ENCODE measurements at places on chromosomes 3 and 15.

GRCh38 chr3:158725348-158726011 lies 6.8 kb downstream of the RARRES1 start:
- peak; percentile 78 for DNase-seq

DNA sequence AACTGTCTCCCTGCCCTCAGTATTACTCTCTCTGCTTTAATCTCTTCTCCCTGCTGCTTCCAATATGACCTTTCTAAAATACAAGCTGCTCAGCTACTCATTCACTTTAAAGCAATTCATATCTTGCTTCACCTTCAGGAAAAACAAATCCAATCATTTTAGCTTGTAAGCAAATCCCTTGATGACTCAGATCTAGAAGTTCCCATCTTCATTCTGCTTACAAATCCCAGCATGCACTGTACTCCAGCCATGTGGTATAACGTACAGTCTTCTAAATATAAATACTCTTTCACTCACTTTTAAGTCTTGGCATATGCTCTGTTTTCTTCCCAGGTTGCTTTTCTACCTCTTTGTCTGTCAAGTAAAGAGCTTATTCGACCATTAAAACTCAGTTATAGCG lies 1009.1 kb upstream of the SEMA6D start:
- no peak for DNase-seq

- DNase-seq, result no peak
These were observed 130.9 kb upstream of the ABI3BP start for GRCh38 chr3:101124125-101124524.

DNA sequence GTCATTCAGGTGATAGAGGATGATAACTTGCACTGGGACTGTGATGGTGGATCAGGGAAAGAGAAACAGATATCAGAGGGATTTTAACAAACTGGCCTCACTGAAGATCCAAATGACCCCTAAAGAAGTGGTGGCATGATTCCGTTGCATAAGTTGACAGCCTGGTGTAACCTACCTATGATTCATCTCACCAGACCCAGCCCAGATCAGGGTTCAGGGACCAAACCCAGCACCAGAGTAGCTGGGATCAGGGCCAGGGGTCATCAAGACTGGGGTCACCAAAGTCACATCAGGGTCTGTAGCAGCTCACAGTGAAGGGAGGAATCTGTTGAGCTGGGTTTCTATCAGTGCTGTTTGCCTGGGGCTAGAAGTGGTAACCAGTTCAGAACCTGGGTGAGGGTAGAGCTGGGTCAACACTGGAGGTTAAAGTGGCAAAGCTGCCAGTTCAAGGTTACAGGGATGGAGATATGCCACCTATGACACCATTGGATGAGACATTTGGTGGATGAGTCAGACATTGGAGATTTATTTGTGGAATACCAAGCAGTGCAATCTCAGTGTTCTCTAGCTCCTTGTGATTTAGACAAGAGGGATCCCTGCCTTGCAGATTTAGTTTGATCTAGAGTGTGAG lies 35.9 kb downstream of the CASR start:
- DNase-seq, result no peak

GRCh38 chr15:64153480-64154367 lies 2.2 kb downstream of the SNX22 start:
- DNase-seq, result peak; percentile 83

GRCh38 chr3:186544281-186544680 lies at the start of gene CRYGS:
Gene CRYGS (minus strand): TSS chr3:186544380. CDS start chr3:186544326, 54 bp downstream.
- DNase-seq, result no peak

DNA sequence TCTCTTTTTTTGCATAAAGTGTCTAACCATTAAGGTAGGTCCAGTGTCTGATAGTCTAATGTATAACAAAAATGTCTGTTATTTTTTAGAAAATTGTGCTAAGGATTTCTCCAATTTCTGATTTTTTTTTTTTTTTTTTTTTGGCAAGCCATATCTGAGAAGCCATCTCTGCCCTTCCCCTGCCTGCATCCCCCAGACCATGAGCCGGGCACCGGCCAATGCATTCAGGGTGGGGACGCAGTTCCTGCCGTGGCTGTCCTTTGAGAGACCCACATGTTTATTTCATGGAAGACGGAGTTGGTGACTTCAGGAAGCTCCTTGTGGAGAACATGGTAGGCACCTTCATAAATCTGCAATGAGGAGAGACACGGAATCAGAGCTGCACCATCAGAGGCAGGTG lies 19.2 kb downstream of the ABTB1 start:
- DNase-seq, result no peak

DNA sequence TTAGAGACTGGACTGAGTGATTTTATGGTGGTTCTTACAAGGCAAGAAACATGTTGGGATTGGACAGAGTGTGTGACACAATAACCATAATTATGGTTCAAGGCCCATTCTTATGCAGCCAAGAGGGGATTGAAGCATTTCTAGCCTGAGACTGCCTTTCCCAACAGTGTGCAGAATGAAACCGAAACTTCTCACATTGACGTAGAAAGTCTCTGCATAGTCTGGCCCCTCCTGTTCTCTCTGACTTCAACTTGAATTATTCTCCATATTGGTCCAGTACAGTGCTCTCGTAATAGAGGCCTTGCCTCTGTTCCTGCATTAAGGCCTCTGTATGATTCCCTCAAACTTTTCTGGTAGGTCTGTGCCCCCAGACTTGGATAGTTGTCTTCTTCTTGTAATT lies 138.3 kb downstream of the DIPK2A start:
- peak; percentile 30 for DNase-seq

DNA sequence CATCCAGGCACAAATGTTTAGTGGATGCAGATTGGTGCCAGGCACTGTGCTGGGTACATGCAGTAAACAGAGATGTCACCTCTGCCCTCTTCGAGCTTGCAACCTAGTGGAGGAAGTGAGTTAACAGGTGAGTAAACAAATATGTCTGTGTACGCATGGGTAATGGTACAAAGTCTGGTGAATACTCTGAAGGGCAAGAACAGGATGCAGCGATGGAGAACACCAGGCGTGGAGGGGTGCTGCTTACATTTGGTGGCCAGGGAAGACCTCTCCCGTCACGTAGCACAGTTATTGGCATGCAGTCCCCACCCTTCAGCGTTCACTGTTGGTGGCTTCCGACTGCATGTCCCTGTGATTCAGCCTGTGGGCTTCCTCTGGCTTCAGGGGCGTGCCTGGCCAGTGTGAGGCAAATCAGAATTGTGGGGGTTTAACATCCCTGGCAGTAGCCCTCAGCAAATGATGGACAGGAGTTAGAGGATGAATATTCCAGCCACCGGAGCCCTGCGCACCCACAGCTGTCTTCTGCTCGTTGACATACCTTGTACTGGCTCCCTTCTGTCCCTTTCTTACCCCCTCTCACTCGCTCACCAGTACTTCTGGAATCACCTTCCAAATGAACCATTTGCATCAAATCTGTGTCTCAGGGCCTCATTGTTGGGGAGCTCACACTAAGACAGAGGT lies 9.1 kb upstream of the HDAC11 start:
- no peak for DNase-seq

- DNase-seq, result no peak
These were observed 8.7 kb upstream of the PLA2G4F start for GRCh38 chr15:42165106-42165505.

GRCh38 chr3:172282850-172283249 lies 165.4 kb downstream of the GHSR start:
- DNase-seq, result no peak

- no peak for DNase-seq
These were observed 74.8 kb upstream of the PLCL2 start for GRCh38 chr3:16809993-16810392.

GRCh38 chr15:34049112-34049511 lies 10.1 kb upstream of the AVEN start:
- no peak for DNase-seq

DNA sequence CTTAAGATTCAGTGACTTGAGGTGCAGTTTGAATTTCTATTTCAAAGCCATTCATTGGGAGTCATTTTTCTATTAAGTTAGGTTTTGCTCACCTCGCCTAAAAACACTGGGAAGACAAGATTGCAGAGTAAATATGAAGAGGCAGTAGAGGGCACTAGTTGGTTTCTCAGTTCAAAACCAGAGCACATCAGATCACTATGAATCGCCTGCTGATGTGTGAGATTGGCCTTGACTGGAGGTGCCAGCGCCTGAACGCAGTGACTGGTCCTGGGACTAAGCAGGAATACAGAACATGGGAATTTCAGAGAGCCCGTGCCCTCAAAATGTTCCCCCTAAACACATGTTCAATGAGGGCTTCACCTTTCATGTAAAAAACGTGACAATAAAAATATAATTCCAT lies 229.0 kb downstream of the ITPR1 start:
- DNase-seq, result peak; percentile 65

DNA sequence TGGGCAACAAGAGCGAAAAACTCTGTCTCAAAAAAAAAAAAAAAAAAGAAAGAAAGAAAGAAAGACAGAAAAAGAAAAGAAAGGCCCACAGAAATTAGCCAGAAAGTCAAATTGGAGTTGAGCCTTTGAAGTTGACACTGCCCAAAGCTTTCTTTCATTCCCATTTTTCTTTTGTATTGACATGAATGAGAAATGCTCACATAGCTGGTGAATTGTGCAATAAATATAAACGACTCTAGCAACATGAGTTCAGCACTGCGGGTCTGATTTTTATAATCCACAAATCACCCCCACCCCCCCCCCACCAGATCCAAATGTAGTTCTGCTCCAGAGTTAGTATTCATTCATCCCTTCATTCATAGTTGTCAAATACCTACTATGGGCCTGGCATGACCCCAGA lies 37.4 kb downstream of the SLC6A1 start:
- no peak for DNase-seq

DNA sequence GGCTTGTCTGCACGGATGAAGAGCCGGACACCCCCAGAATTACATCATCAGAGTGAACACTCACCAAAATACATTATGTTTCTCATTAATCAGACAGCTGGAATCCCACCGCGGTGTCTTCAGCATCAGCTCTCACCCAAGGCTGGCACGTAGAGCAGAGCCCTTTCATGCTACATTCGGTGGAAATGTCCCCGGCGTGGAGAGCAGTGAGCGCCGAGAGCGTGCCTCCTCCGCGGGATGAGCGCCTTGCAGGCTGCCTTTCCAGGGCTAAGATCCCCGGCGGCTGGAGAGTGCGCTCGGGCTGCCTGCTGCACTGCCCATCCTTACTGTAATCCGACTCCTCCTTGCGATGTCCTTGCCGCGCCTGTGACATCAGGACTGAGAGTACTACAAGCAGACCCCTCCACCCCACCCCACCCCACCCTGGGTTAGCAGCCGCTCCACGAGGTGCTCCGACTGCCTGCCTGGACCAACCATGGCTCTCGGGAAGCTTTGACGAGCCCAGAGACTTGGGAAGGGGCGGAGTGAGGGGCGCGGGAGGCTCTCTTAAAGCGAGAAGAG lies at the start of gene ZNF385D:
Gene ZNF385D (minus strand): TSS at position 380 of the 561 bp plus-strand sequence. CDS start 294 bp downstream, at position 86.
- peak; percentile 44 for DNase-seq

GRCh38 chr15:38706956-38707355 lies 142.3 kb upstream of the RASGRP1 start:
- no peak for DNase-seq

- no peak for DNase-seq
These were observed 69.4 kb downstream of the EXOG start for GRCh38 chr3:38565339-38566214.

- peak; percentile 38 for DNase-seq
These were observed 264.4 kb downstream of the MEX3B start for GRCh38 chr15:81781395-81781794.

DNA sequence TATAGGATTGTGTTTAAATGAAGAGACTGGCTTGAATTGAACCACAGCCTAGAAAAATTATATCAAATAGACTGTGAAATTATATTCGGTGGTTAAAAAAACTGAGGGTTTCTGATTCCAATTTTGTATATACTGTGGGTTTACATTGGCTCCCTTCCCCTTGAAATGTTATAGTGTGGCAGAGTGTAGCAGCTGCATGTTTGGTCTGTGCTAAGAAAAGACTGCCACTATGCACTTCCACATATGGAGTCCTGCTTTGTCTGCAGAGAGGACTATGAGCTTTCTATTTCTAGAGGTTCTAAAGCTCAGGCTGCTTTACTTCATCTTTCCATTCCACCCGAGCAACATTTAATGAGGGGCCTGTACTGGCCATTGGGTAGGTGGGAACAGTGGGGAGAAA lies 112.3 kb downstream of the P3H2 start:
- DNase-seq, result no peak

- no peak for DNase-seq
These were observed 98.6 kb downstream of the MYRIP start for GRCh38 chr3:39907981-39908380.

GRCh38 chr3:4866866-4867265 lies 112.4 kb upstream of the BHLHE40 start:
- DNase-seq, result peak; percentile 36

DNA sequence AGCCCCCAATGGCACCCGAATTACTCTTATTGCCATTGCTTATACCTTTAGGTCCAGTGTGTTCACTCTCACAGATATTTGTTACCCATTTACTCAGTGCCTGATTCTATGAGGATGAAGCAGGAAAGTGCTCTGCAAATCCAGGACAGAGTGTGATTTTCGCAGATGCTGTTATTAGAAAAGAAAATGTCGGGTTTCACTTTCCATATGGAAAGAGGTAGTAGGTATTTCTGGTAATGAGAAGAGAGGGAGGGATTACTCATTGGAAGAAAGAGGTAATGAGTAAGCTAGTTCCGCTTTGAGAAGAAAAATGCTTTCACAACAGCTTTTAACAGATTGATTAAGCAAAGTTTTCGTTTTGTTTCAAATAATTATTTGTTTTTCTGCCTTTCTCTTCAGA lies 336.3 kb upstream of the CFAP20DC start:
- DNase-seq, result no peak

GRCh38 chr3:171960159-171960558 lies 79.2 kb upstream of the FNDC3B start:
- DNase-seq, result no peak

- no peak for DNase-seq
These were observed 40.9 kb upstream of the LARS2 start for GRCh38 chr3:45347315-45348000.

GRCh38 chr3:152232679-152233078 lies 36.0 kb upstream of the MBNL1 start:
- DNase-seq, result no peak

- no peak for DNase-seq
These were observed 94.5 kb upstream of the SOX14 start for GRCh38 chr3:137669519-137670060.

DNA sequence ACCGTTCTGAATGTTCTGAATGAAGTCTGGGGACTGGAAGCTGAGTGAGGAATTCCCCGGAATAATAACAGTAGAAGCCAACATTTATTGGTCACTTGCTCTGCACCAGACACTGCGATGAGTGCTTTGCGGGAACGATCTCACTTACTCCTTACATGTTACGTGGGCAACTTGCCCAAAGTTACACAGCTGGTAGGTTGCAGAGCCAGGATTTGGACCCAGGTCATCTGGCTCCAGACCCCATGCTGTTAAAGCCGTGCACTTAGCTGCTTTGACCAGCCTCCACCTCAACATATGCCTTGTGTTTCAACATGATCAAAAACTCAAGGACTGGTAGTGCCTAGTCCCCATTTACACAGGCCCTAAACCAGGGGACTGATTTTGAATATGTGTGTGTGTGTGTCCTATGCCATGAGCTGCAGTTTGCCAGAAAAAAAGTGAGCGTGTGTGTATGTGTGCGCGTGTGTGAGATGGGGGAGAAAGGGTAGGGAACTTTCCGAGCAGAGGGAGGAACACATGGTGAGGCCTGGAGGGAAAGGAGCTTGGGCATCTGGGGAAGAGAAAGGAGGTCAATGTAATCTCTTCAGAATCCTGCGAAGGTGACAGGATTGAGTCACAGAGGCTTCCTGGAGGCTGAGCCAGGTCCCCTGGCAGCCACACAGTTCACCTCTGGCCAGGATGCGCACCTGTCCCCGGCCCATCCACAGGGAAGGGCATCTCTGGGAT lies 28.9 kb downstream of the LINGO1 start:
- DNase-seq, result no peak

GRCh38 chr15:98843844-98844243 lies 163.7 kb downstream of the PGPEP1L start:
- DNase-seq, result no peak
